ENCODE measurements at places on chromosomes 12 and 14. TPM values are rescaled to one million over a fixed set of nuclear protein-coding genes. Genes with fewer than 3 reads are reported as not detected.

Gene GLIPR1L1
- not detected for total RNA-seq

Gene GLTP
- total RNA-seq = 21.9 TPM

Gene PIANP
- 0.84 TPM for total RNA-seq

Gene ZDHHC22
- 0.23 TPM for total RNA-seq

Gene ERP27
- total RNA-seq = not detected

Gene CD69
- total RNA-seq = not detected

Gene TMEM19
- 32.7 TPM for total RNA-seq

Gene COPS7A
- total RNA-seq = 48.4 TPM

Gene MMP19
- 0.62 TPM for total RNA-seq

Gene KLHL33
- total RNA-seq = not detected

Gene PTHLH
- 13.2 TPM for total RNA-seq

Gene FOXG1
- total RNA-seq = 0.20 TPM

Gene RNASE7
- 0.07 TPM for total RNA-seq

Gene SLC11A2
- total RNA-seq = 20.0 TPM

Gene USP30
- total RNA-seq = 9.4 TPM

Gene KIF5A
- total RNA-seq = 0.20 TPM

Gene KRT2
- not detected for total RNA-seq

Gene SRRM4
- not detected for total RNA-seq

Gene ANHX
- not detected for total RNA-seq

Gene FGF23
- not detected for total RNA-seq

Gene TARBP2
- total RNA-seq = 50.6 TPM

Gene LUM
- total RNA-seq = 0.33 TPM

Gene ANO2
- total RNA-seq = not detected

Gene PLA2G1B
- not detected for total RNA-seq

Gene GPRC5D
- not detected for total RNA-seq

Gene SLCO1C1
- not detected for total RNA-seq

Gene TRHDE
- 0.18 TPM for total RNA-seq

Gene SMCO2
- not detected for total RNA-seq

Gene PRKCH
- total RNA-seq = 5.7 TPM

Gene ATP2B1
- 64.3 TPM for total RNA-seq

Gene DAZAP2
- total RNA-seq = 325 TPM

Gene TAS2R19
- total RNA-seq = not detected

Gene RNASE1
- total RNA-seq = 0.12 TPM

Gene SERPINA1
- 1.7 TPM for total RNA-seq

Gene IL26
- not detected for total RNA-seq

Gene CCDC177
- 0.05 TPM for total RNA-seq

Gene TEAD4
- total RNA-seq = 46.1 TPM

Gene BHLHE41
- 0.69 TPM for total RNA-seq

Measured in A549 treated with Hydrocortisone at 1 μM for 4 hours (cell line).